ENCODE measurements at places on chromosomes 7 and 10.

DNA sequence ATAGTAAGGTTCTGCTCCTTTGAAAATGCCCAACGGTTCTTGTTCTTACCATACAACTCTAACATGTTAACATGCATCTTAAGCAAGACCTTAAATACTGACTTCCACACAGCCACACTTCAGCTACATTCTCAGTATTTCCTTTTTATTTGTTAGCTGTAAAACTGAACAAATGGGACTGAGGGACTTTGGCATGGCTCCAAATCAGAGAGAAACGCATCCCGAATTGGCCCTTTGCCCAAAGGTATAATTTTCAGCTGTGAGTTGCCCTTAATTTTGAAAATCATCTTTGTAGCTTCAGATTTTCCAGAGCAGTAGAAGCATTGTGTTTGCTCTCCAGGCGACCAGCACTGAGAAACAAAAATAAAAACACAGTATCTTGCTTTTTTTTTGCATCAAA, 56.4 kb downstream of the NEUROD6 start:
- DNase-seq: no peak

DNA sequence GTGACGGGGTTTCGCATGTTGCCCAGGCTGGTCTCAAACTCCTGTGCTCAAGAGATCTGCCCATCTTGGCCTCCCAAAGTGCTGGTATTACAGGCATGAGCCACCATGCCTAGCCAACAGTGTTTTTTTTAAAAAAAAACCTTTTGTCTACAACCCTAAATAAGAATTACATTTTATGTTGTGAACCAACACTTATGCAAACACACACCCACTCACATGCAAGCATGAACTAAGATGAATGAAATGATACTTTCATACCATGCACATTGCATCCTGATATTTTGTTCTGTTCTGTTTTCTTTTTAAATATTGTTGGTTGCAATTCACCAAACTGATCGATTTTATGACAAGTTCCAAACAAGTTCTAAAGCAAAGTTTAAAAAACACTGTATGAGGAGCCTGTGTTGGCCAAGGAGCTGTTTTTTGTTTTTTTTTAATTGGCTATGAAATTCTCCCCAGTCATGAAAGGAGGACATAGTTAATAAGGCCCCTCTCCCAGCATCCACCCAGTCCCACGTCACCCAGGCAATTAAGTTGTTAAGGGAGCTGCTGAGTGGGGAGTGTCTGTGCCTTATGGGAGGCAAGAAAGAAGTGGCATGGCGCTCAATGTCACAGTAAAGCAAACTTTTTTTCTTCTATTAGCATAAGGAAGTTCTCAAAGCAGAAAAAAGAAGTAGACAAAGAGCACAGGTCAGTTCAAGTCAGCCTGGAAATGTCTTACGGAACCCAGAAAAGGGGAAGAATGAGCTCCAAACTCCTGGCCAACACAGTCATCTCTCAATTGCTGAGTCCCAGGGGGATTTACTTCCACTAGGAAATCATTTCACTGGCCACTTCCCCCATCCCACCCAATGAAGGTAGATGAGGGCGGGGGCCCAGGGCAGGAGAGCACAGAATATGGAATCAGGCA, 50.1 kb downstream of the NOD1 start:
- DNase-seq: no peak

- peak; percentile 99 for DNase-seq
Observed at GRCh38 chr10:69179743-69180524, at the start of gene SUPV3L1. Gene SUPV3L1, plus strand, starts transcription at chr10:69180234. Its CDS starts 58 bp downstream, at chr10:69180292.

- DNase-seq: no peak
Observed at GRCh38 chr7:68143345-68143744, 1146.7 kb downstream of the TYW1 start.

DNA sequence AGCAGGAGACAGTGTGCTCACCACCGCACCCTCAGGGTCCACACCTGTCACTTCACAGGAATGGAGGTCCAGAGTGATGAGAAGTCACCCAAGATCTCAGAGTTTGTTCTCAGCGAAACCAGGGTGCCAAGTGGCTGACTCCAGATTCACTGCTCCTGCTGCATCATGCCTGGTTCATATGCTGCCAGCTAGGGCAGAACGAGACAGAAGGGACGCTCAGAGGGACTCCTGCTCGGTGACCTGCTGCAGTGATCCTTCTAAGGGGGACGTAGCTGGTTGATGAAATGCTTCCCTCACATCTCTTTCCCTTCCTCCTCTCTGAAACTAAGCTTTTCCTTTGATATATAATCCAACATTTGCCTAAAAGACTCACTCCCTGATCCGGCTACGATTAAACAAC, 248.5 kb downstream of the SFMBT2 start:
- no peak for DNase-seq

GRCh38 chr7:148385009-148385682, 205.4 kb upstream of the C7orf33 start:
- no peak for DNase-seq

- DNase-seq: no peak
Observed at GRCh38 chr10:124692100-124692446, 52.1 kb downstream of the FAM53B start.

DNA sequence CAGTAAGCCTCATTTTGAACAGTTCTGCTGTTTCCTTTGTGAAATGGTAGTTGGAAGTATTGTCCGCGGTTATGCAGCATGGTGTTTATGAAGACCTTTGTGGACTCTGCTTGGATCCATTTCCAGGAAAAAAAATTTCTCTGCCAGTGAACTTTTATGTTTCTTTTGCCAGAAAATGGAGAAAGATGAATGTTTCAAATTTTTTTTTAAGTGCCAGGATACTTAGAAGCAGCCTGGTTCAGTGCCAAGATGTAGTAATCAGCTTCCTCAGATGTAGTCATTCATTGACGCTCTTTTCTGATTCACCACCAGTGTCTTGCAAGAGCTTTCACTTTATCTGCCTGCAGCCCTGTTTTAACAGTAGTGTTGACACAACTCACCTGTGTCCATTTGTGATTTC, 258.2 kb downstream of the SDK1 start:
- DNase-seq: peak; percentile 75

DNA sequence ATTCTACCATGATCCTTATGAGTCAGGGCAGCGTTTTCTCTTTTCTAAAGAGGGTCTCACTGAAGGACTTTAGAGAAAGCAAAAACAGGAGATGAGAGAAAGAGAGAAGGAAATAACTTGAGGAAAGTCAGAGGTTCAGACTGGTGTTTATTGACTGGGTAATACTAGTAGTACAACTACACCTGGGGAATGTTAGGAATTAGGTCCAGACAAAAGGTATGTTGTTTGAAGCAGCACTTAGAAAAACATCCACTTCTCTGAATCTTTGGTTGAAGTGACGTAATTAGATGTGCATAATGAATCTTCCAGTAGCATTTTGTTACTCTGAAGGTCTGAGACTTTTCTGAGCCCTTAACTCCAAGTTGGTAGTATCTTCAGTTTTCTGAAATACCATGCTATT, 380.3 kb upstream of the LRGUK start:
- DNase-seq: no peak

DNA sequence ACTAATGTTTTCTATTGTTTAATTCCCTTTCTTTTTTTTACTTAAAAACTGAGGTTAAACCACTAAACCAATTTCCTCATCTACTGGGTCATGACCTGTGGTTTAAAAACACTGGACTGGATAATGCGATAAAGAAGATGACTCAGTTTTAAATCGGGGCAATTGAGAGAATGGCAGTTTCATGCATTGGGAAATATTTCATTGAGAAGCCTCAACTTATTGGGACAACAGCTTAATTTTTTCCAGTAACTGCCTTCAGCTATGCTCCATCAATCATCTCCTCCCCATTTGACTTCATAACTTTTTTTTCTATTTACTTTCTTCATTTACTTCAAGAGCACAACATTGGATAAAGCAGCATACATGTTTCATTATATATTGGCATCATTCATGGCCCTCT, 61.8 kb upstream of the MET start:
- no peak for DNase-seq

DNA sequence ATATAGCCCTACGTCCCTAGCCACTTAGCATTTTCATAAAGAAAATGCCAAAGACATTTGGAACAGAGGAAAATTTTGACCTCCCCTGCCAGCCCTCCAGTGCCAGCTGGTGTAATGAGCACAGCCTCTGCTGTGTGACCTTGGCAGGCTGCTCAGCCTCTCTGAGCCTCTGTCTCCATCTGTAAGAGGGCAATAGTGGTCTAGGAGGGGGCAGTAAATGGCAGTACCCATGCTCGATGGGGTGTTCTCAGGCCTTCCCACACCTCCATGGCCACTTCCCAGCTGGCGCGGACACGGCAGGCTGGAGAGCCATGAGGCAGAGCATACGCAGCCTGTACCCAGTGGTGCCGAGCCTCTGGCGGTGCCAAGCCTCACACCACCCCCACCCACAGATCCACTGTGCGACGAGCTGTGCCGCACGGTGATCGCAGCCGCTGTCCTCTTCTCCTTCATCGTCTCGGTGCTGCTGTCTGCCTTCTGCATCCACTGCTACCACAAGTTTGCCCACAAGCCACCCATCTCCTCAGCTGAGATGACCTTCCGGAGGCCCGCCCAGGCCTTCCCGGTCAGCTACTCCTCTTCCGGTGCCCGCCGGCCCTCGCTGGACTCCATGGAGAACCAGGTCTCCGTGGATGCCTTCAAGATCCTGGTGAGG, 24.0 kb upstream of the CSGALNACT2 start:
- no peak for DNase-seq

DNA sequence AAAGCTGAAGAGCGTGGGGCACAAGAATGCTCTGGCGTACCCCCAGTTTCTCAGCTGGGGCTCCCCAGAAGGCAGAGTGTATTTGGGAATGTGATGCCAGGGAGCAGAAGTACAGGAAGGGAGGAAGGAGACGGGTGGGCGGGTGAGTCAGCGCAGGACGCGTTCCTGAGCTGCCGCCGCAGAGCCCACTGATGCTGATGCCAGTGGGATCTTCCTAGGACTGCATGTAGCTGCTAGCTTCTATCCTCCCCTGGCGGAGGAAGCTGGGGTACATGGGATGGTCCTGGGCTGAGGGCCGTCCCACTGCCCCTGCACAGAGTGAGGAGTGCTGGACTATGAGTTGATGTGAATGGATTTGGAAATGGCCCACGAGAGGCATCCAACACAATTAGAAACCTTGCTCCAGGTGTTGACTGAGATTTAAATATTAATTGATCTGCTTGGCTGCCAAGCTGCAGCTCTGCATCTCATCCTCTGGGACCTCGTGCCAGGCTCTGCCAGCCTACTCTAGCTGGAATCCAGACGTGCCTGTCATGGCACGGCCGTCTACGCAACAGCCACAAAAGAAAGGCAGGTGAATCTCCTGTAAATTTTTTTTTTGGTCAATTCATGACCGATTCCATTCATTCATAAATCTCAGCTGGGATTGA, 66.2 kb upstream of the RHEB start:
- no peak for DNase-seq

GRCh38 chr10:110214371-110214826, 7.0 kb downstream of the MXI1 start:
- DNase-seq: no peak

DNA sequence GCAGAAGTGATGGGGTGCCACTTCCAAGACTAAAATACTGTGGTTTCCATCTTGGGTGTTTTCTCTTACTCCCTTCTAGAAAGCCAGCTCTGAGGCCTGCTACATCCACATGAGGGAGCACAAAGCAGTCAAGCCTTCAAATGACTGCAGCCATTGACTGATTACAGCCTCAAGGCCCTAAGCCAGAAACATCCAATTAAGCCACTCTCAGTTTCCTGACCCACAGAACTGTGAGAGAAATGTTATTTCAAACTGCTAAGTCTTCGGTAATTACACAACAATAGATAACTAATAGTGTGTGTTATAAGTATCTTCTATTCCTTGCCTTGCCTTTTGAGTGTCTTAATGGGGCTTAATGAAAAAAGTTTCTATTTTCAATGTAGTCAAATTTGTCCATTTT, 24.8 kb downstream of the BRAF start:
- DNase-seq: no peak

DNA sequence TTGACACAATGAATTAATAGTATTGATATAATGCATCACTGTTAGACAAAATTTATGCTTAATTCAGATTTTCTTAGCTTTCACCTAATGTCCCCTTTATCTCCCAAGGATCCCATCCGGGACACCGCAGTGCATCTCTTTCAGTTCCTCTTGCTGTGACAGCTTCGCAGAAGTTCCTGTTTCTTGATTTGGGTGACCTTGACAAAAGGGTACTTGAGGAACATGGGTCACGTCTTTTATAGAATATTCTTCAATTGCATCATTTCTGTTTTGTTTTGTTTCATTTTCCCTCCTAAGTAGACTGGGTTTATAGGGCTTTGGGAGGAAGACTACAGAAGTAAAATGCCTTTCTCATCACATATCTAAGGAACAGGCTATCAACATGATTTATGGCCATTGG, 453.2 kb downstream of the DPP6 start:
- DNase-seq: no peak

GRCh38 chr10:13946209-13946460, 359.4 kb downstream of the PRPF18 start:
- peak; percentile 28 for DNase-seq

- DNase-seq: no peak
Observed at GRCh38 chr10:109932391-109932790, 9.1 kb upstream of the XPNPEP1 start.

GRCh38 chr10:119309423-119309770, 102.0 kb downstream of the GRK5 start:
- DNase-seq: no peak

DNA sequence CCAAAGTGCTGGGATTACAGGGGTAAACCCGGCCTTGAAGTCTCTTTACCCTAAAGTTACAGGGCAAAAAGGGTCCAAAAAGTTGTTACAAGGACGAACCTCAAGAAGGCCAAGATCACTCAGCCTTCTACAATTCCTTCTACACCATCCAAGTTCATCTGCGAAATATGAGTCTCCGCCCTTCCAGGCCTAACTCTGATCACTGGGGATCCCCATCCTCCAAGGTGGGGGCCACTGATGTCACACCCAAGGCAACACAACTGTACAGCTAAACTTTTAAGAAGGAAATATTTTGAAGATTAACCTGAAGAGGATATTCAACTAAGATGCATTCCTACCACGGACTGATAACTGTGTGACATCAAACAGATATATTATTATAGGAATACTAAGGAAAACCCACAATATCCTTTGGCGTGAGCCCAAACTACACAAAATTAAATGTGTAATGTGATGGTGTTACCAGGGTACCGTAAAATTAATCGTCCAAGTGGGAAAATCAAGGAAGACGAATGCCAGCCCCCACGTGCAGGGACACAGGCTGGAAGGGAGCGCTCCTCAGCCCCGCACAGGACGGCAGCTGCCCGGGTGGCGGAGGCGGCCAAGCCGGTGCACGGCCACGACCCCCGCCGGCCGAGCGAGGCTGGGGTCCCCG, 1.0 kb downstream of the PAXIP1 start:
- DNase-seq: no peak

- no peak for DNase-seq
Observed at GRCh38 chr7:114791771-114792170, 130.1 kb upstream of the MDFIC start.

GRCh38 chr10:61487506-61487905, 34.3 kb upstream of the TMEM26 start:
- DNase-seq: no peak

GRCh38 chr7:44281811-44282600, 43.4 kb downstream of the CAMK2B start:
- no peak for DNase-seq

DNA sequence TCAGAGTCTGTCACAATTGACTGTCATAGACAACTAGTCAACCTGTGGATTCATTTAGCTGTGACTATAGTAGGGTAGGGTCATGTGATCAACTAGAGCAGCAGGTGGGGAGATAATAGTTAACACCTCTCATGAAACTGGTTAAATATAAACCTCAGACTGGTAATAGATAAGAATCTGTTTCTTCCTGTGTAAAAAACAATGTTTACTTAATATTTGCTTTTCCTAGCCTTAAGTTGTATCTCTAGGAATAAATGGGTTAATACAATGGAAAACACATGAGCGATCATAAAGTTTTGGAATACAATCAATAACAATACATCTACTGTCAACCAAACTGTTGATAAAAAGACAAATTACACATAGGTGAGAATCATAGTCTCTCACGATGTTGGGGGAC, 43.4 kb upstream of the ITGB8 start:
- DNase-seq: no peak
